Stimulated activated CD4-positive, alpha-beta T cell treated with anti-CD3 and anti-CD28 coated beads, Interleukin-4, amount 100 ng/mL, for 48 hours (primary cell): ENCODE measurements at places on chromosomes 7 and 10.
A peak's percentile ranks its signal among the peaks of the same experiment; 100 is the strongest.

DNA sequence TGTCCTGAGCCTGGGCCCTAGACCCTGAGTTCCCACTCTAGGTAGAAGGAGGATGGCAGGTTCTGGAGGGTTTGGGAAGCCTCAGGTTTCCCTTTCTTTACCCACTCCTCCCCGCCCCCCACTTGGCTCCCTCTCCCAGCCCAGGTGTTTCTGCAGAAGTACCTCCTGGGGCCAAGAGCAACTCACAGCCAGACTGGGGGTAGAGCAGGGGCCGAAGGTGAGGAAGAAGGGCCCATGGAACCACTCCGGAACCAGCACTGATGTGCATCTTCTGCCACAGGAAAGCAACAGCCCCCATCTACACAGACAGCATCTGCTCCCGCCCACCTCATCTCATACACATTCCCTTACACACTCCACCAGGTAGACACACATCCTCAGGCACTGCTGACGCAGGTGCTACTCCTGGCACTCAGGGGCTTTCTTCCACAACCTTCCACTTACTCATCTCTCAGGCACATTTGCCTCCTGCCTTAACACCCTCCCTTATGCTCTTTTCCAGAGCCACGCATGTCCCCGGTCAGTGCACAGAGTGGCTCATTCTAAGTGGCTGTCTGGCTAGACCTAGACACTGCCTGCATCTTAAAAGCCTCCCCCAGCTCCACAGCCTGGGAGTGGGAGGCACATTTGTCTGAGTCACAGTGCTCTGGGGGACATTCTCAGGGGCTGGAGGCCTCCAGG, 1.8 kb downstream of the EPHB6 start:
- DNase-seq, result no peak

DNA sequence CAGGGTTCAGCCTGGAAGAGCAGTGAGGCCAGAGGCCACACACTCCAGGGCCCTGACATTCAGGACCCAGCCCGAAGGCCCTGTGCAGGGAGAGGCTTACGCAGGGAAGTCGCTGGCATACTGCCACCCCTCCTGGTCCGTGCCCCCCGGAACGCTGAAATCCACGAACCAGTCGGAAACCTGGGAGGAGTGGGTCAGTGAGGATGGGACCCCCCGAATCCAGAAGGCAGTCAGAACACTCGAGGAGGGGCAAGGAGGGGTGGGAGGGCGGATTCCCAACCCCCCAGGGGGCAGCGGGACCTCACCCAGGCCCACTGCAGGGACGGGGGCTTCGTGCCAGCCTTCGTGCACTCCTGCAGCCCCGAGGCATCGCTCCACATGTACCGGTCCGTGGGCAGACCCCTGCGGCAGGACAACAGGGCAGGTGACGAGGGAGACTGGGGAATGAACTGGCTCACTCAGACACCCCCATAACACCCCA, 13.5 kb downstream of the BHLHA15 start:
- no peak for DNase-seq

DNA sequence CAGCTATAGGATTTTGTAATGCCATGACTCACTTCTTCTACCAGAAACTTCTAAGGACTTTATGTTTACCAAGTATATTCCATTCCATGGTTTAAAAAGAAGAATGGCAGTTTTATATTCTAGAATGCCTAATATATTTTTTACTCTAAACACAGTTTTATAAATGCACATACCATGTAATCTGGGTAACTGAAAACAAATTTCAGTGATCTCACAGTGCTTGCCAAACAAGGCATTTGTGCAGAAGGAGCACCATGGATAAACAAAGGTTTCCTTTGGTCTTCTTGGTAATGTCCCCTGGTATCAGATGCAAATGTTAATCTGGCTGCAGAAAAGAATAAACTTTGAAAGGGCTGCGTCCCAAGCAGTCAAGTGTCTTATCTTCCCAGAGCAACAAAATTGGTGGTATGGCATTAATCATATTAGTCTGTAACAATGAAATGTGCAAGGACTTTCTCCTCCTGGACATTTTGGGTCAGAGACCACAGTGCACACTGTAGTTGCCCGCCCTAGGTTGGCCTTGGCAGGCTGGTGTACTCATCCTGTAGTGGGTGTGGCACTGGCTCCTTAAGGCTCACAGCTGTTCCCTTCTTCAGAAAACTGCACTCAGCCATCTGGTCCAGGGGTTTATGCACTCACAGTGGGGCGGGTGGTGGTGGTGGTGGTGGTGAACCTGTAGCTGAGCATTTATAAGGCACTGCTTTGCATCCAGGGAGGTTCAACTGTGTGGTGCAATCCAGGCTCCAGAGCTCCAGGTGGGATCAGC, 56.7 kb downstream of the LAMB4 start:
- no peak for DNase-seq

DNA sequence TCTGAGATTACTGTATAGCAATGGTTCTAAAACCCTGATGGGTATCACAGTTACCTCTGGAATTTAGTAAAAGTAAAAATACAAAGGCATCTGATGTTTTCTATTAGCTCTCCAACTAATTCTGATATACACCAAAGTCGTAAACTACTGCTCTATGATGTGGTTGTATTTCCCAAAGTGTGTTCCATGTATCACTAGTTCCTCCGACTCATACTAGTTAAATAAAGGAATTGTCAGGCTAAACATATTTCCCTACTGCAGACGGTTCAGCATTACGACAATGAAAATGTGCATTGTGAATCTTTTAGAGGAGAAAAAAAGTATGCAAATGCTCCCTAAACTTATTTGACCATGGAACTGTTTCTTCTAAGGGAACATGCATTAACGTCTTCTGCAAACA, 38.9 kb downstream of the ZNF365 start:
- no peak for DNase-seq

DNA sequence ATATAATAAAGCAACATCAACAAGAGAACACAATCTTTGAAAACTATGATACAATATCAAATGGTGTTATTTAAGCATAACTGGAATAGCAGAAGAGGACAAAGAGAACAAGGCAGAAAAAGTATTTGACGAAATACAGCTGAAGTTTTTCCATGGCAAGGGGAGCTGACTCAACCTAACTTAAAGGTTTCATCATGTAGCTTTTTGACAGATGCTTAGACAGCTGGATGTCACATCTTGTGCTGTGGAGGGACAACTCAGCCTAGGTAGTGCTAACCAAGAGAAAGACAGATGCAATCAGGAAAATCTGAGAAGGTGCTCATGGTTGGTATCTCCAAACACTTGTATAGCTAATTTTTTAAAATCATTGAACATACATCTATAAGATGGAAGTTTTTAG, 208.2 kb downstream of the TFEC start:
- DNase-seq, result no peak

- DNase-seq, result no peak
These were observed 12.7 kb downstream of the RAB19 start for GRCh38 chr7:140416560-140416959.

GRCh38 chr10:18795549-18795948, 136.3 kb downstream of the ARL5B start:
- no peak for DNase-seq

DNA sequence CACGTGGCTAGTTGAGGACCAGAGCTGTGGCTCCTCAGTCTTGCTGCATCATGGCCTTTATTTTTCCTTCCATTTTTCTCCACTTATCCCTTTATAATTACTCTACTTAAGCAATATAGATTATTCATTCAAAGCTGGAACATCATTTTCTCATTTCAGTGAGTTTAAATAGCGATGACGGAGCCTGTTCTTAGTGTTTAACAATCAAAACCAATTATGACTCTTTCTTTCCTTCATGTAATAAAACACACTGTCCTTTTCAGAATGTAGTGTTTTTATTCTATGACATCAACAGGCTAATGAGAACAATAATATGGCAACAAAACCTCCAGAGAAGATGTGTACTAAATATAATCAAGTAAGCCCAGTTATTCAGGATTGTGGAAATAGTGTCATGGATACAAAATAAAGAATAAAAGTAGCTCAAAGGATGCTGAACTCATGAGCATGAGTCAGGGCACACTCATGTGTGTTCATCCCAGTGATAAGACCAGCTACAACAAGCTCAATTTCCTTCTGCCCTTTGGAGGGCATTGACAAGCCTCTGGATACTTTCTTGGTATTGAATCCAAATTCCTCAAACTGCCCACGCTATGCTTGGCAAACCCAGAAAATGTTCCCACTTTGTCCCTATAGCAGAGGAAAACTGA, 188.4 kb downstream of the CYP26A1 start:
- no peak for DNase-seq

GRCh38 chr10:43117031-43117776, 21.0 kb upstream of the CSGALNACT2 start:
- no peak for DNase-seq

- DNase-seq, result no peak
These were observed 17.1 kb upstream of the PTF1A start for GRCh38 chr10:23174977-23175512.

- no peak for DNase-seq
These were observed 72.4 kb upstream of the MKLN1 start for GRCh38 chr7:131255242-131255641.

GRCh38 chr7:73341877-73342276, 13.9 kb downstream of the FKBP6 start:
- DNase-seq, result no peak

DNA sequence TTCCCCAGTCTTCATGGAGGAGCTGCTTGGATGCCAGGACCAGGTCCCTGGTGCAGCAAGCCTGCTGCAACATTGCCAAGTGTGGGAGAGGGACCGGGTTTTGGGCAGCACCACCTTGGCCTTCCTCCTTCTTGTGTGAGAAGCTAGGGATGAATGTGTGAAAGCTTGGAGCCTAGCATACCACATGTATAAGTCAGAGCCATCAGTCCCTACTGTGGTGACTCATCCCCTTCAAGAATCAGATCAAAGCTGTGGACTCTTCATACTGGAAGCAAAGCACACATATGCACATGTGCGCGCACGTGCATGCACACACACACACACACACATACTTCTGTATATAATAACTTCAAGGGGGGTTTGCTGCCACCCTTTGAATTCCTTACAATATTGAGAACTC, 527.8 kb downstream of the LRMDA start:
- DNase-seq, result no peak

DNA sequence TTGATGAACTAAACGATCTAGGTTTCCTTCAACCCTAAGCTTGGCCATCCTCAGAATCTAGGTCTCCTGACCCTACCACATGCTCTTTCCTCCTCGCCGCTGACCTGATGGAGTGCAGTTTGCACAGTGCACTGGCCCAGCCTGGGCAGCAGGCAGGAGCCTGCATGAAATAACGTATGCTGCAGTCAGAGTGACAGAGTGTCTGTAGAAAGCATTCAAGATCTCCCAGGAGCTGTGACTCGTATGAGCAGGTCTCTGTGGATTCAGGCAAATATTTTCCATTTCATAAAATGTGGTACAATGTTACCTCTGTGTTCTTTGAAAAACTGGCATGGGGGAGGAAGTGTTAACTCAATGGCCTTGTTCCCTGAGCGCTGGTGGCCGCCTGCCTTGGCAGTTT, 441.8 kb downstream of the RPS24 start:
- DNase-seq, result no peak

DNA sequence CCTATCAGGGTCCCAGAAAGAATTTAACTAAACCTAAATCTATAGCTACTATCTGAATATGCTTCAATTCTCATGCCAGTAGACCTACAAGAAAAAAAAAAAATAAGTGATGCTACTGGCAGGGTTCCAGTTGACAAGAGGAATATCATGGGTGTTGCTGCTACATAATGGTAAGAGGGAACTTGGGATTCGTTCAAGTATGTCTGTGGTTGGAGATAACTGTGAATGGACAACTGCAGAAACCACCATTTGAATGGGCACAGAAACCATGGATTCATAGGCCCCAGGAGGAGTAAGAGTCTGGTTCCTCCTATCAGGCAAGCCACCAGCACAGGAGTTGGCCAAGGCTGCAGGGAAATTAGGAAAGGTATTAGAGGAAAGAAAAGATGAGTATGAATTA, 287.6 kb upstream of the HGF start:
- DNase-seq, result no peak

DNA sequence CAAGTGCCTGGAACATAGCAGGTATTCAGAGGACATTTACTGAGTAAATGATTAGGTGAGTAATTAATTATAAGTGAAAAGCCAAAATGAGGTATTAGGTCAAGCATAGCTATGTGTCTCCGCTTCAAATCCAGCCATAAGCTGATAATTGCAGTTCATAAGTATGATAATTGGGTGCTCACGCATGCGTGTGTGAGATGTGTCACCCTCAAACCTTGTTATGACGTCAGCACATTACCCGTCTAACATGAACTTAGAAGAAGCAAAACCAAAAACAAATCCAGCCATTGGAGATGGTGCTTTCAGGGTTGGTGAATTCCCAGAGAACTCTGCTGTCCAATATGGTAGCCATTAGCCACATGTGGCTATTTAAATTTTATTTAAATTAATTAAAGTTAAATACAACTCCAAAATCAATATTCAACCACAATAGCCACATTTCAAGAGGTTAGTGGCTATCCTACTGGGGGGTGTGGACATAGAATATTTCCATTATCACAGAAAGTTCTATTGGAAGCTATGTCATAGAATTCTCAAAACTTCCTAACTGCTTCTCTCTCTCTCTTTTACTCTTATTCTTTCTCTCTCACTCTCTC, at the start of gene CPA5:
Gene CPA5 (plus strand): TSS at position 546 of the 596 bp plus-strand sequence. CDS start 1,670 bp downstream, outside the sequence.
- DNase-seq, result no peak

DNA sequence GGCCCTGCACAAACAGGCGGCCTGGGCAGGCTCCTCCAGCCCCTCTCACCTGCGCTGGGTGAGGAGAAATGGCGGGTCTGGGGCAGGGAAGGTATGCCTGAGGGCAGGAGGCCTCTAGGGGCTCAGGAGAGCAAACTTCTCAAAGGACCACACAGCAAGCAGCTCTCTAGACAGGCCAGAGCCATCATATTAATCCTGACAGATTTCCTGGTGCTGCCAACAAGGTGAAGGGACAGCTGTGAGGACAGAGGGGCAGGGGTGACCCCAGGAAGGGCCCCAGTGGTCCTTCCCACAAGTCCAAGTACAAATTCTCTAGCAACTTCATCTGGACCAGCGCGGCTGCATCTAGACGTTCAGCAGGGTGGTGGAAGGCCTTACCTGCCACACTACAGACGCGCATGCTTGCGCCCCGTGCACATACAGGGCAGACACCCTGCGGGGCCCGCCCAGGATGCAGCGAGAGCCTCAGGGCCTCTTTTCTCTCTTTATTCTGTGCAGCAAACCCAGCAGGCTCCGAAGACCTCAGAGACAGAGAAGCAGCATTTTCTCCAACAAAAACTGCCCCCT, 62.1 kb downstream of the ZRANB1 start:
- no peak for DNase-seq

GRCh38 chr10:1420661-1421362, 316.5 kb downstream of the ADARB2 start:
- DNase-seq, result peak; percentile 62

- DNase-seq, result no peak
These were observed 511.0 kb upstream of the PCDH15 start for GRCh38 chr10:55311848-55312635.

GRCh38 chr10:73874267-73875138, at the start of gene CAMK2G:
Gene CAMK2G (minus strand): TSS chr10:73874555. CDS start chr10:73874461, 94 bp downstream.
- peak; percentile 76 for DNase-seq

GRCh38 chr10:61784354-61785133, 117.0 kb upstream of the ARID5B start:
- DNase-seq, result no peak

GRCh38 chr10:5314840-5315239, 49.9 kb upstream of the UCN3 start:
- DNase-seq, result no peak

- DNase-seq, result no peak
These were observed 55.6 kb downstream of the STEAP1B start for GRCh38 chr7:22444181-22444971.

- DNase-seq, result no peak
These were observed 217.9 kb downstream of the ADARB2 start for GRCh38 chr10:1519391-1519790.
